ENCODE measurements at places on chromosomes 5 and 9.

- DNase-seq = no peak
Observed at GRCh38 chr5:78751872-78752271, 103.3 kb upstream of the LHFPL2 start.

DNA sequence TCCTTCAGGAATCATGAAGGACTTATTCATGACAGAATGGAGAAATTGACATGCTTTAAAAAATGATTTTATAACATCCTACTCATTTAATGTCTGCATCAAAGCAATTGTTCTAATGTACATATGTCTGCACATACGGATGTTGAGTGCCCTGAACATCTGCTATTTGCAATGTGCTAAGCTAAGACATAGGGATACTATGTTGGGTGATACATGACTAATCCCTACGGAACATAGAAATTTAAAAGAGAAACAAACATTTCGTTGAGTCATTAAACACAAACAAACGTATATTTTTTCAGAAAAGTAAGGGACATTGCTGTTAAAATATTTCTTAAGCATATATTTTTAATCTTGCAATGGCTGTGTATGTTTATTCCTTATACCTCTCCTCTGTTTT is 686.5 kb upstream of the ADAMTS16 start:
- DNase-seq = peak; percentile 70

GRCh38 chr5:34900652-34901051 is 14.7 kb downstream of the RAD1 start:
- DNase-seq = no peak

GRCh38 chr5:168843277-168844015 is 264.3 kb upstream of the PANK3 start:
- no peak for DNase-seq

- no peak for DNase-seq
Observed at GRCh38 chr9:102124465-102124864, 386.0 kb upstream of the GRIN3A start.

GRCh38 chr9:133556354-133556753 is 21.9 kb downstream of the ADAMTSL2 start:
- DNase-seq = no peak

- no peak for DNase-seq
Observed at GRCh38 chr5:74766418-74766848, 484 bp downstream of the GFM2 start.

DNA sequence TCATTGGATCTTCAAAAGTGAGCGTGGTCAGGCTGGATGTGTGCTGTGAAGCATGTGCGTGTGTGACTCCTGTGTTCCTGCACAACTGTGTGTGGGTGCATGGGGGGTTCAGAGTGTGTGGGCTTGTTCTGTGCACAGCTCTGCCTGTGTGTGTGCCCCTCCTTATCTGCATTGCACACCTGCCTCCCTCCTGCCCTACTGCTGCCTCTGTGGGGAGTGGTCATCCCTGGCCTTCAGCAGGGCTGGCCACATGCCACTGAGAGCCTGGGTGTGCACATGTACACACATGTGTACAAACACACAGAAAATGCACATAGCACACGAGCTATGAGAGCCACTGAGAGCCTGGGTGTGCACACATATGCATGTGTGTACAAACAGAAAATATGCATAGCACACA is 92.1 kb downstream of the CACNA1B start:
- DNase-seq = no peak

DNA sequence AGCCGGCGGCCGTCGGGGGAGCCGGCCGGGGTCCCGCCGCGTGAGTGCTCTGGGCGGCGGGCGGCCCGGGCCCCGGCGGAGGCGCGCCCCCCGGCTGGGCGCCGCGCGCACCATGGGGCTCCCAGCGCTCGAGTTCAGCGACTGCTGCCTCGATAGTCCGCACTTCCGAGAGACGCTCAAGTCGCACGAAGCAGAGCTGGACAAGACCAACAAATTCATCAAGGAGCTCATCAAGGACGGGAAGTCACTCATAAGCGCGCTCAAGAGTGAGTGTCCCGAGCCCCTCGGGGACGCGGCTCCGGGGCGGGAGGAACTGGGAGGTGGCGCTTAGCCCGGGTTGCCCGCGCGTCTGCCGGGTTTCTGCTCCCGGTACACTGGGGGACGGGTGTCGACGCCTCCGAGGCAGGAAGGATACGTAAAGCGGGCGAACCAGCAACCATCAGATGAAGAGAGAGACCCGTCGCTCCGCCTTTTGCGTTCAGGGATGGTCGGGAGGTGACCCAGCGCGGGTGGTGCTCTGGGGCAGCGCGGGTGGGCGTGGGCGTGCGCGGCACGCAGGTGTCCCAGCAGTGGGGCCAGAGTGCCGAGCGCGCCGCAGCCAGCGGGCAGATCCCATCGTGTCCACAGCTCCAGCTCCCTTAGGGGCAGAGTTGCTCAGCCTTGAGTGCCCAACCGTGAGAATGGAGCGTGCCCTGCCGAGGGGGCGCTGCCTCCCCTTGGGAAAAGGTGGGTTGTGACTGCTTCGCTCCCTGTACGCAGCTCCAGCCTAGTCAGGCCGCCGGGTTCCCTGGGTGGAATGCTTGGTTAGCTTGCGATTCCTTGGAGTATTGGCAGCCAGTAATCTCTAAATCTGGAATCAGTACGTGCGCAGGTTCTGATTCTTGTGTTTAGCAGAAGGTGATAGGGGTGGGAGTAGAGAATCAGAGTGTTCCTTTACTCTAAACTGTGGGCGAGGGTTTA is 753 bp downstream of the ARHGAP26 start:
- peak; percentile 42 for DNase-seq

GRCh38 chr9:94780516-94780950 is 54.0 kb downstream of the AOPEP start:
- no peak for DNase-seq

DNA sequence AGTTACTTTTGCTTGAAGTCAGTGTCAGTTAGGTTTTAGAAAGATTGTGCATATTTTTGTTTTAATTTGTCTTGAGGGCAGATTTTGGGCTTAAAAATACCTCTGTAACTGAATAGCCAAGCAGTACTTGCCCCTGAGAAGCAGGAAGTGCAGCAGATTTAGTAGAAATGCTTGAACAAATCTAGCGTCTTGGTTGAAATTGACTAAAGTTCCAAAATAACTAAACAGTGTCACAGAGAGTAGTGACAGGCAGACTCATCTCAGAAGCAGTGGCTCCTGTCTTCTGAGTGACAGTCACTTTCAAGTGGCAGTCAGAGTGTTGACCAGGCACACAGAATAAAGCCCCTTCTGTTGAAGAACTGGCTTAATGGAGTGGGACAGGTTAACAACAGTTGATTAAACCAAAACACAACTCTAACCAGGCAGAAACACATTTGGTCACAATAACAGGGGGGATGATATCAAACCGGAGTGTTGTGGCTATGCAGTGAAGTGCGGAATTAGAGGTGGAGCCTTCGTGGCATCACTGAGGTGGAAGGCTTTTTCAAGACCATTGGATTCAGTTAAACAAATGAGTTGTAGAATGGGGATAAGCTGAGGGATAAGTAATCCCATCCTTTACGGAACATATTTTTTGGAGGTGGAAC is 29.1 kb downstream of the TRIO start:
- peak; percentile 22 for DNase-seq

- DNase-seq = no peak
Observed at GRCh38 chr5:110752953-110753352, 14.1 kb downstream of the SLC25A46 start.

GRCh38 chr9:75953218-75953617 is 62.7 kb downstream of the PCSK5 start:
- DNase-seq = no peak

DNA sequence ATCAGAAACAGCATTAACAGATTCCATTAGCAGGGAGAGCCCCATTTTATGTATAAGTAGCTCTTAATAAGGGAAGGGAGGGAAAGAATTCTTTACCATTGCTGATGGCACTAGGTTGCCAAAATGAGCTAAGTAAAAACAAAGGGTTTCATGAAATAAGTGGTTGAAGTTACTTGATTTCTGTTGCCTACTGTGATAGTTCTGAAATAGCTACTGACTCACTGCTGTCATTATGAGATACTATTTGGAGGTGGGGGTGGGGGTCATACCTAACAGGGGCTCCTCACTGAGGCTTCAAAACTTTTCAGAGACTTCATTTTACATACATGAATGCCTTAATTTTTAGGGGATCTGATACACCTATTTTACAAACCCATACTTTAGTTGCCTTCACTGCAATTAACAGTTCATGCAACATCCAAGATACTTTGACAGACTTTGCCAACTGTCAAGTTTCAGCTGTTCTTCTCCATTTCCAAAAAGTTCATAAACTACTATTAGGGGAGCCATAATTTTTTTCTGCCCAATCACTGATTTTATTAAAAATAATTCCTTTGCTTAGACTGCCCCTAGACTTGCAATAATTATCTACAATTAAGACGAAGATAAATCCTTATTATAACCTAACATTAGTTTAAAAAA is 4.6 kb downstream of the HOMER1 start:
- DNase-seq = no peak

GRCh38 chr5:74409166-74409706 is 231.3 kb downstream of the ENC1 start:
- DNase-seq = peak; percentile 79

- peak; percentile 50 for DNase-seq
Observed at GRCh38 chr9:105055917-105056316, 128.0 kb upstream of the ABCA1 start.
